ENCODE measurements at places on chromosomes 16 and 17.
A peak's percentile ranks its signal among the peaks of the same experiment; 100 is the strongest.

GRCh38 chr17:32445497-32445896 is 1.2 kb downstream of the PSMD11 start:
- DNase-seq: no peak

DNA sequence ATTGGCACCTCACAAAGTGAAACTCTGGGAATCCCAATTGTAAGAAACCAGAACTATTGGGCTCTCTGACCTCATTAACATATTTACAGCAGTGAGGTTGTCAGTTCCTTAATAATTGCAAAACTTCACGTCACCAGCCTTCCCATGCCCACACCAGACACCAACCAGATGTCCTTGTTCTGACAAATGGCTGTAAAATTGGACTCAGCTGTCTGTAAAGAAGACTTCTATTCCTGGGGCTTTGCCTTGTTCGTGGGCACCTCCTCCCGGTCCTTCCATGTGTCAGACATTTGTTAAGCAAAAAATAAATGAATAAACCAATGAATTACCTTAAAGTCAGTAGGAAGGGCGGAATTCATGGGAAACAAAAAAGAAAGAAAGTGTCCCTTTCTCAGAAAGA is 284.3 kb upstream of the CDH11 start:
- no peak for DNase-seq

- no peak for DNase-seq
Measured at GRCh38 chr17:74117999-74118421, 85.5 kb upstream of the RPL38 start.

DNA sequence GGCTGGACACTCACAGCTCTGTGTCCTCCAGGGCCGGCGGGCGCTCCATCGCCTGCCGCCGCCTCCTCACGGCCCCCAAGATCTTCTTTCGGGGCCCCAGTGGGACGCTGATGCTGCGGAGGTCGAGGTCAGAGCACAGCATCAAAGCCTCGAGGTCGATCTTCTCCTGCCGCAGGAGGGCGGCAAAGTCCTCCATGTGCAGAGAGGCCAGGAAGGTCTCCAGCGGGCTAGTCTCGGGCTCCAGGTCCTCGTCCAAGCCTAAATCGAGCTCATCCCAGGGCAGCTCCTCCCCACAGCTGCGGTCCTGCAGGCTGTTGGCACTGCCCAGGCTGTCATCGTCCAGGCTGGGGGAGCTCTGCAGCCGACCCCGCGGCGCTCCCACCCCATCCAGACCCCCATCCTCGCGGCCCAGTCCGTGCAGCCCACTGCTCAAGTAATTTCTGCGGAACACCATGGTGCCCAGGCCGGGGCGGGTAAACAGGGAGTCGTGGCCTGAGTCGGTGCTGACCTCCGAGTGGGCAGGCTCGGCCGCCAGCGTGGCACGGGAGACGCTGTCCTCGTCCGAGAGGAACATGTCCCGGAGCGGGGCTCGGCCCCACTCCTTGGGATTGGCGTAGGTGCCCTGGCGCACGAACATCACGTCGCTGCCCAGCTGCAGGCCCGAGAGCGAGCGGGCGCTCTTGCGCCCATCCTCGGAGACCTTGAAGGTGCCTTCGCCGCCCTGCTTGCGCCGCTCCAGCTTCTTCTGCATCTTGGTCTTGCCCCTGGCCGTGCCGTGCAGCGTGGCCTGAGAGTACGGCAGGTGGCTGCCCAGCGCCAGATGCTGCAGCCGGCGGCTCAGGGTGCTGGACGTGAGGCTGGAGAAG is 3.4 kb downstream of the USH1G start:
- no peak for DNase-seq

- DNase-seq: no peak
Measured at GRCh38 chr17:2025220-2025621, at the start of gene RTN4RL1. Gene RTN4RL1, minus strand, starts transcription at chr17:2025334. Its CDS starts 469 bp downstream, at chr17:2024865.

DNA sequence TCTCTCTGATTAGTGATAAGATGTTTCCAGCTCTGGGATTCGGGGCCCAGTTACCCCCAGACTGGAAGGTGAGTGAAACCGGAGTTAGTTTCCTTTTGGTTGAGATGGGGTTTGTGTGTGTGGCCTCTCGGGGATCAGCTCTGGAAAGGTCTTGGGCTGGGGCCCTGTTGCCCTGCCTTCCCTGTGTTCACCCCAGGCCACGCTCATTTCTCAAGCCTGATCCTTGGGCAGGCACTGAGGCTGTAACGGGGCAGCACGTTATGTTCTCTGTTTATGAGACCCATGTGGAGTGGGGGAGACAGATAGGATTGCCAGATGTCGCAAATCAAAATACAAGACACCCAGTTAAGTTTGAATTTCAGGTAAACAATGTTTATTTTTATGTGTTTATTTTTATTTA is 35.5 kb downstream of the CPNE2 start:
- no peak for DNase-seq

- no peak for DNase-seq
Measured at GRCh38 chr17:4522661-4523060, 24.0 kb downstream of the SPNS2 start.

DNA sequence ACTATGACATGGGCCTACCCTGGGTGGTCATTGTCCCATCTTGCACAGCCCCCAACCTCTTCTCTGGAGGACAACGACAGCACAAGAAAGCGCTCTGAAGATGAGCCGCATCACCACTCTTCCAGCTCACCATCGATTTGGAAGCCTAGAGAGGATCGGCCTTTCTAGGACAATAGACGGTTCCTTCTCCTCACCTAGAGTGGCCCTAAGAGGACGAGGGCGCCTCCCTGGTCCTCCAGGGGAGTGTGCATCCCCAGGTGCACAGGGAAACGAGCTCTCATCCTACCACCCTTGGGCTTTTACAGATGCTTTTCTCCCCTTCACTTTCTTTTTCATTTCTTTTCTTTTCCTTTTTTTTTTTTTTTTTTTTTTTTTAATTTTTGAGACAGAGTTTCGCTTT is 20.3 kb upstream of the SLC52A1 start:
- no peak for DNase-seq

DNA sequence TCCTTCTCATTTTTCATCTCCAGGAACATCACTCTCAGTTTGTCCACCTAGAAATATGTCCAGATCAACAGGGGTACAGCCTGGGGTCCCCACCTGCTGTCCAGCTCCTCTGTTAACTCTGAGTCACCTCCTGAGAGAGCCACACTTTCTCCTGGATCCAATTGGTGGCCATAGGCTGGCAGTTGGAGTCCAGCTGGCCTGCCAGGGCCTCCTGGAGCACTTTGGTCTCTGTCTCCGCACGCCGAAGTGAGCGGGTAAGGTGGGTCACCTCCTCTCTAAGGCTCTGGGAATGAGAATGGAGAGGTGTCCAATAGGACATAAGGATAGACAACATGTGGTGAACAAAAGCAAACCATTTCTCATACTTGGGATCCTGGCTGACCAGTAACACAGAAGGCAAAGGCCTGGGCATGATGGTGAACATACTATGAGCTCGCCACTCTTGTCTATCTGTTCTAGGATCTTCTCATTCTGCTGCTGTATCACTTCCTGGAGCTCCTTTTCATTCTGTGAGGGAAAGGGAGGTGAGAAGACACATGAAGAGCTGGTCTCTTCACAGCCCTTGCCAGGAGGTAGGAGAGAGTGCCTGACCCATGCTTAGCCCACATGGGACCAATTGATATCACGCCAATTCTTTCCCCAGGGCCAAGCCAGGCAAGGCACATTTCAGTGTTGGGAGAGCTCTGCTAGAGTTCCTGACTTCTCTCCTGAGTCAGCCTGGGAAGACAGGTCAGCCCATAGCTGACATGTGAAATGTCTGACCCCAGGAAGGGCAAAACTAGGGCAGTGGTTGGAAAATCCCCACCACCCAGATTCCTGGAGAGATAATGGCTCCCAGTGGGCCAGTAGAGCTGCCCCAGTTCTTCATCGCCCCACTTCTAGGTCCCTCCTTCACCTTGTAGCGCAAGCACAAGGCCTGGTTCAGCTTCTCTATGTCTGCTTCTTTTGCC is 1.8 kb upstream of the ALDOC start:
- DNase-seq: no peak

DNA sequence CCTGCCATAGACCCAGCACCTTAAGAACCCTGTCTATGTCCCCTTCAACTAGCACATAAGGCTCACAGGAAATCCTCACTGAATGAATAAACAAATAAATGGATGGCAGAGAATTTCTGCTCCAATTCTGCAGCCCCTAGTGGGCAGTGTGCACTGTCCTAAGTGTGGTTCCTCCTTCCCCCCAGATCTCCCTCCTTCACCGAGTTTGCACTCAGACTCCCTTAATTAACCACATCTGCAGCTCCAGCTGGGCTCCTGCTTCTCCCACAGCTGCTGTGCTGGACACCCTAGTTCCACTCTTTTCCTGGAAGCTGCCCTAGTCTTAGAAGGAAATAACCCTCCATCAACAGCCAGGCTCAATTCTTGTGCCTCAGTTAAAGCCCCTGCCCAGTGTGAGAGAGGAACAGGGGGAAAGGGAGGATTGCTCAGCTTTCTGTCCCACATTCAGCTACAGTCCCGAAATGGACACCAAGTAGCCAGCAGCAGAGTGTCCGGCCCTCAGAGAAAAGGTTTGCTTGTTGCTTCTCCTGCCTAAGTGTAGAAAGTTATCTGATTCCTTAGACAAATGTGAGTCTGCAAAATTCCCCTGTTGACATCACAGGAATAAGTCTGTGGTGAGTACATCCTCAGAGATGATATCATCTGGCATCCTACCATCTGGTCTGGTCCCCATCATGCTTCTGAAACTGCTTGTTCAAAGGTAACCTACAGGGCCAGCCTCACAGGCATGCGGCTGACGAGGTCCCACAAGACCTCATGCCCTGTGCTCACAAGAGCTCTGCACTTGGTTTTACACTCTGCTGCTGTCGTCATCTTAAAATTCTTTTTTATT is 12.3 kb downstream of the LRRC3C start:
- no peak for DNase-seq

DNA sequence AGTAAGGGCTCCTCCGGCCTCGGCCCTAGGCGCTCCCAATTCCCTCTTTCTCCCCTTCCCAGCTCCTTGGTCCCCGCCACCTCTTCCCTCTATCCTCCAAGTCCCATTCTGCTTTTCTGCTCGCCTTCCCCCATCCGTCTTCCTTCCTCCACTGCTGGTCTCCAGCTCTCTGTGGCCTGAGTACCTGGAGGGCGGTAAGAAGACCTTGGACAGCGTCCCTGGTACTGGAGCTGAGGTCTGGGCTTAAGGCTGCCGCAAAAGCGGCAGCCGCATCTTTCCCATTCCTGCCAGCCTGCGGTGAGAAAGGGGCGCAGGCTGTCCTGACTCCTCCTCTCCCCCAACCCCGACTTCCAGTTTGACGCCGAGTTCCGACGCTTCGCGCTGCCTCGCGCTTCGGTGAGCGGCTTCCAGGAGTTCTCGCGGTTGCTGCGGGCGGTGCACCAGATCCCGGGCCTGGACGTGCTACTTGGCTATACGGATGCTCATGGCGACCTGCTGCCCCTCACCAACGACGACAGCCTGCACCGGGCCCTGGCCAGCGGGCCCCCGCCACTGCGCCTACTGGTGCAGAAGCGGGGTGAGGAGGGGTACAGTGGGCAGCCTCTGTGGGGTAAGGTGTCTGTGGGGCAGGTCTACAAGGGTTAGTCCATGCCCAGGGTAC is 471 bp downstream of the PARD6A start:
- no peak for DNase-seq

DNA sequence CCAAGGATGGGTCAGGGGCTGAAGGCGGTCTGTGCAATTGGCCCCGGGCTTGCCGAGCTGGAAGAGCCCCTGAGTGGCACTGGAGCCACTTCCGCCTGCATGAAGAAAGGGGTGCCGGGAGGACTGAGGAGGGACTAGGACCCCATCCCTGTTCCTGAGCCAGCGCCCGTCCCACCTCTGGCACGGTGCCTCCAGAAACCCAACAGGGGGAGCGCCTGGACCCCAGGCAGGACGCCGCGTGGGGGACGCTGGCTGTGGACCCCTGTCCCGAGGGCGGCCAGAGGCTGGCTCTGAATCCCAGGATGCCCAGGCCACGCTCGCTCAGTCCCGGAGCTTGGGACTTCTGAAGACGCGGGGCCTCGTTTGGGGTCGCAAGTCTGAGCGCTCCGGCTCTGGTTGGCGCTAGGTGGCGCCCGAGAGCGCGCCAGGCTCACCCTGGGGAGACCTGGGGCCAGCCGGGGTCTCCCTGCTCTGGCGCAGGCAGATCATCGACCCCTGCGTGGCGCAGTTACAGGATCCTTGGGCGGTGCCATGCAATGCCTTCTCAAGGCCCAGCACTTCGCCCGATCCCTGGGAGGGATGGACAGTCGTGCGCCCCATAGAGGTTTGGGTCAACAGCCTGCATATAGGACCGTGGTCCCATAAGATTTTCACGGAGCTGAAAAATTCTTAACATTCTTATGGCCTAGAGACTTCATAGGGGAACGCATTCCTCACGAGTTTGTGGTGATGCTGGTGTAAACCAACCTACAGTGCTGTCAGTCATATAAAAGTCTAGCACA is 58.5 kb upstream of the CREBBP start:
- DNase-seq: peak; percentile 66

GRCh38 chr16:55498101-55498500 is 10.8 kb upstream of the LPCAT2 start:
- DNase-seq: no peak

GRCh38 chr16:9099131-9099625 is 7.7 kb downstream of the HAPSTR1 start:
- DNase-seq: no peak

GRCh38 chr17:73541111-73541510 is 103.1 kb downstream of the SDK2 start:
- no peak for DNase-seq

DNA sequence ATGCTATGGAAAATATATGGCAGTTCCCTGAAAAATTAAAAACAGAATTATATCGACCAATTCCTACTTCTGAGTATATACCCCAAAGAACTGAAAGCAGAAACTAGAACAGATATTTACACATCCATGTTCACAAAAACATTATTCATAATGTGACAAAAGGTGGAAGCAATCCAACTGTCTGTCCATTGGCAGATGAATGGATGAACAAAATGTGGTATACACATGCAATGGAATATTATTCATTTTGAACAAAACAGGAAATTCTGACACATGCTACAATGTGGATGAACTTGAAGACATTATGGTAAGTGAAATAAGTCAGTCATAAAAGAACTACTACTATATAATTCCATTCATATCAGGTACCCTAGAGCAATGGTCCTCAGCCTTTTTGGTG is 263.5 kb upstream of the AXIN2 start:
- no peak for DNase-seq

- DNase-seq: peak; percentile 64
Measured at GRCh38 chr17:50684612-50685333, 22.9 kb downstream of the ANKRD40 start.

- DNase-seq: no peak
Measured at GRCh38 chr16:23408823-23409298, 44.1 kb downstream of the COG7 start.

DNA sequence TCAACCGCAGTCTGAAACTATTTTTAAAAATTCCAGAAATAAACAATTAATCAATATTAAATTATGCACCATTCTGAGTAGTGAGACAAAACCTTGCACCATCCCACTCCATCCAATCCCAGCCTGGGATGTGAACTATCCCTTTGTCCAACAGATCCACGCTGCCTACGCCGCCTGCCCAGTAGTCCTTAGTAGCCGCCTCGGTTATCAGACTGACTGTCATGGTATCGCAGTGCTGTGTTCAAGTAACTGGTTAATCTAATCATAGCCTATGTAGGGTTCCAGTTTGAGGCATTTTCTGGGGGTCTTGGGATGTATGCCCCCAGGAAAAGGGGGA is 437.7 kb downstream of the HS3ST3B1 start:
- DNase-seq: no peak

Measured in liver (tissue), 10 donors.